ENCODE measurements at places on chromosomes 2 and 18. TPM values are rescaled to one million over a fixed set of nuclear protein-coding genes. Genes with fewer than 3 reads are reported as not detected.

GRCh38 chr2:20635113-20635510 is 15.8 kb downstream of the HS1BP3 start:
- no peak for DNase-seq

ZC3H6 gene
- total RNA-seq: 10.9 TPM

GRCh38 chr2:168573128-168573903 is 117.2 kb downstream of the CERS6 start:
- no peak for DNase-seq

PROKR1 gene
- 0.24 TPM for total RNA-seq

DNA sequence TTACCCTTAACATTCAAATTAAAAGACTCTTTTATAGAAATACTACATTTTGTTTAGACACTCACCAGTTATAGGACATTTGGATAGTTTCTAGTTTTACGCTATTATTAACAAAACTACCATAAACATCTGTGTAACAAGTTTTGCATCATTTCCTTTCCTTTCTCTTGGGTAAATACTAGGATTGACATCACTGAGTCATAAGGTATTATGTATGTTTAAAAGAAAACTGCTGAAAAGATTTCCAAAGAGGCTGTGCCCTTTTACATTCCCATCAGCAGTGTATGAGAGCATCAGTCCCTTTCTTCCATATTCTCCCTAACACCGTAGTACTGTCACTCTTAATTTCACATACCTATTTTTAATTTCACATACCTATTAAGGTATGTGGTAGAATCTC is 130.6 kb downstream of the USP34 start:
- DNase-seq: no peak

WNT10A gene
- total RNA-seq: 1.5 TPM

GRCh38 chr2:27973592-27973991 is 83.1 kb downstream of the BABAM2 start:
- no peak for DNase-seq

ASXL3 gene
- total RNA-seq: 15.4 TPM

DNA sequence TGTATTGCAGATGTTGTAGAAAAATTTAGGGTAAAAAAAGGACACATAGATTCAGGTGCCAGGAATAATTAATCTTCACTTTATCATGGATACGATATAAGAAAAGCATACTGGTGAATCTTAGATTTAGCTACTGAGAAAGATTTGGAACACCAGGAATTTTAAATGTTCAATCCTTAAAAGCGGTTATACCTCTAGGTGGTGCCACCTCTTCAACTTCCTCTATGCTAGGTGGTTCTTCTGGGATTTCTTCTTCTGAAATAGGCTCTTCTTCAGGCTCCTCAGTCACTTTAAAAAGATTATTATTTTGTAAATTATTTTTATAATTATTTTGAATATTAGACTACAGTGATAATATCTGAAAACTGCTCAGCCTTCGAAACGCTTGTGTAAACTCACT is 133.1 kb downstream of the TTN start:
- DNase-seq: no peak

DNA sequence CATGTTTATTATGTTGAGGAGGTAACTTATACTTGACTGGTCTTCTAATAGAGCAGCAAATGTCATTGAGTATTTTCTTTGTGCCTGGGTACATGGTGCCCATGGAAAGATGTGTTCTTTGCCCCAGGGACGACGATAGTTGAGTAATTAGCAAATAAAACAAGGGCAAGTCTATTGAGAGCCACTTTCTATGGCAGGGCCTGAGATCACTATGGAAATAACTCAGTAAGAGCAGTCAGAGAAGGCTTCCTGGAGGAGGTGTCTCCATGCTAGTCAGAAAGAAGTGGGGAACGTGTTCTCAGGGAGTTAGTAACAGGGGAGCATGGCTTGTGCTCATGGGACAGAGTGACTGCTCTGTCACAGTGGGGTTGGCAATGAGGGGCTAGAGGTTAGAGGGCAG is 28.6 kb downstream of the CTIF start:
- no peak for DNase-seq

DNA sequence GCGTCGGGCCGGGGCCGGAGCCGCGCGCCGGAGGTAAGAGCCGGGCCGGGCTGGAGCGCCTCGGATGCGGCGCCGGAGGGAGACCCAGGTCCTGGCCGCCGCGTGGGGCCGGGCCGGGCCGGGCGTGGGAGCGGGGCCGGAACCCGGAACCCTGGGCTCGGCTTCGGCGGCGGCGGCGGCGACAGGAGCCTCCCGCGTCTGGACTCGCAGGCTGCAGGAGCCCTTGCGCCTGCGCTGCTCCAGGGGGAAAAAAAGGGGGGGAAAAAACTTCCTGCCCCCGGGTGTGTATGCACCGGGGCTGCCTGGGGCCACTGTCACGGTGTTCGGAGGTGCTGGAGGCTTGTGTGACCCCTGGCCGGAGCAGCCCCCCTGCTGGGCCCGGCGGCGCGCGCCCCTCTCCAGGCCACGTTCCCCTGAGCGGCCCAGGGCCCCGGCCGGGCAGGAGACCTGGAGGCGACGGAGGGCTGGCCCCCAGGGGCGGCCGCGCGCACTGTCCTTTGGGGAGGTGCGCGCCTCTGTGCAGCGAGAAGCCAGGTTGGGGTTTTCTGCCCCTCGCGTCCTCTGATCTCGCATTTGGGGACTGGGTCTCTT is 864 bp downstream of the KLHL29 start:
- DNase-seq: no peak

DNA sequence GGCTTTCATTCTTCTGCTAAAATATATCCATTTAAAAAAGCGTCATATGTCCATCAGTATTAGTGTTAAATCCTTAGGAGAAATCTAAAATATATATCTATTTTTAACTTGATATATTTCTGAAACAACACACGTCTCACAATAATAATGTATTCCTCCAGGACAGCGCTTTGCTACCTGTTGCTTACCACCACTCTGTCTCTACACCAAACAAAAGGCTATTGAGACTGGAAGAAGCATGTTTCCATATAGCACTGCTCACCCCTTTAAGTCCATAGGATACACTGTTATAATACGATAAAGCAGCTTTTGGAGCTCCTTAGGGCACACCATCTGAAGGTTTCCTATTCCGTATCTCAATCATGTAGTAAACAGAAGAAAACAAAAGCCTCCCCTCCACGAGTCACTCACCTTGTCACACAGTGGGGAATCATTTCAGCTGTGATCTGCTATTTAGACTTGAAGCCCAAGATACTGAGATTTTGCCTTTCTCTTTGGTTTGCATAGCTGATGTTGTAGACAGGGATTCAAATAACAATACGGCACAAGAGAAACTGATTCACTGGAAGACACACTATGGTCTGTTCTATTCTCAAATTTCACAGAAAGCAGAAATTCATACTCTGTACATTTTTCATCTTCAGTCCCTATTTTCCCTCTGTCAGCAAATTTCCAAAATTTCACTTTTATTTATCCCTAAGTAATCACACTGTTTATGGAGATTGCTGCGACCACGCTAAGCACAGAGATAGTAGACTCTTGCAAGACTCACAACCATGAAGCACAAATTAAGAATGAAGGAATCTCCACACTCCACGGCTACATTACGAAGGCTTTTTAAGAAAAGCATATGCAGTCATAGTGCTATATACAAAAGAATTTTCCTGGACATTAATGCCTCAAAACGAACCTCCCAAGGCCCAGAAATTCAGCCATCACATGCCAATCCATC is 187.1 kb downstream of the TCF4 start:
- DNase-seq: no peak

SIX3 gene
- total RNA-seq: 0.19 TPM

DNA sequence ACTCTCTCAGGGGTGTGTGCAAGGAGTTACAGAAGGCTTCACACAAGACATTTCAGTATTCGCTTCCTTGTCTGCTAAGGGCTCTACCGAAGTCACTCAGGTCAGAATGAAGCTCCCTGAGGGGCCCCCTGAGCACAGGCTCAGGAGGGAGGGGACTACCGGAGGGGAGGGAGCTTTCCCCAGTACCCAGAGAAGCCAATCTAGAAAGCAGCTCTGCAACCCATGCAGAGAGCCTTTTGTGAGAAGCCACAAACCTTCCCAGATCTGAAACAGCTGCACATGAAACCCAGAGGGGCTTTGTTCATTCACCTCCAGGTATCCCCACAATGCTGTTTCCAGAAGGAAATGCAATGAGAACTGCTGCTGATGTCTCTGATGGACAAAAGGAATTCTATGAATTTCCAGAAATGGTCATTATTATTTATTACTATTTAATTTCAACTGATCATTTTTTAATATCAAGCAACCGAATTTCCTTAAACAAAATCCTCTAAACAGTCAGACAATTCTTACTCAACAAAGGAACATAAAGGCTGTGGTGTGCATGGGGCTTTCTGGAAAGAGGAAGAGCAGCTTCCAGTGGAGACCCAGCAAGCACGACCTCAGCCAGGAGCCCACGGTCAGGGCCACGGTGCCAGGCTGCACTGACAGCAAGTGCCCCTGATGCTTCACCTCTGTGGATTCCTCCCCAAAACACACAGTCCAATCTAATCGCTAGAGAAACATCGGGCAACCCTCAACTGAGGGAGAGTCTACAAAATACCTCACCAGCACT is 42.0 kb downstream of the NDUFA10 start:
- no peak for DNase-seq

DNA sequence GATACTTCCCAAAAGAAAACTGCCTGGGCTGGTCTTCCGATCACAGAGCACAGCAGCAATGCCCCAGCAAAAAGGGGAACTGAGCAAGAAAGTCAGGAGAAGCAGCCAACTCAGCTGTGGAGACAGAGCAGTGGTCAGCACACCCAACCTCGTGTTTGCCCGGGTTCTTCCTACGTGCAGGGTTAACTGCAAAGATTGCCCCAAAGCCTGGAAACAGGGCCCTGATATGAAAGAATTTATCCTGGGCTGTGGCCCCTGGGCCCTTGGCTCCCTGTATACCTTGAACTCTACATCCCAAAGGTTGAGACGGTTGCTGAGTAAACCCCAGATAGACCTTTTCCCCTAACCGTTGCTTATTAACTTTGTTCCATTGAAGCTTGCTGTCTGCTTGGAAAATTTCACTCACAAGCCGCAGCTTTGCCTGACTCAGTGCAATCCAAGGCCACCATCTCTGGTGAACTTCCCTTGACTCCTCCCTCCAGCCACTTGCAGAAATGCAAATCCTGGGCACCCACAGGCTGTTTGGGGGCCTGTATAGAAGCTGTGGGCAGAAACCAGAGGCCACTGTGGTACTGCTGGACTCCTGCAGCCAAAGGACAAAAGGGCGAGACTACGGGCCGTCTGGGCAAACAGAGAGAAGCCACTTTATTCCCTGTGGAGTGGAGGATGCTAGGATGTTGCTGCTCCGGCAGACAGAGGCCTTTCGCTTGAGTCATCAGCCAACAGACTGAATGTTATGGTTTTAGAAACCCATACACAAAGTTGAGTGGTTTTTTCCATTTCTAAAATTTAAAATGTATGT is 18.2 kb downstream of the NRP2 start:
- DNase-seq: peak; percentile 30

- DNase-seq: peak; percentile 26
Measured at GRCh38 chr2:158818511-158818910, 23.4 kb downstream of the DAPL1 start.

DNA sequence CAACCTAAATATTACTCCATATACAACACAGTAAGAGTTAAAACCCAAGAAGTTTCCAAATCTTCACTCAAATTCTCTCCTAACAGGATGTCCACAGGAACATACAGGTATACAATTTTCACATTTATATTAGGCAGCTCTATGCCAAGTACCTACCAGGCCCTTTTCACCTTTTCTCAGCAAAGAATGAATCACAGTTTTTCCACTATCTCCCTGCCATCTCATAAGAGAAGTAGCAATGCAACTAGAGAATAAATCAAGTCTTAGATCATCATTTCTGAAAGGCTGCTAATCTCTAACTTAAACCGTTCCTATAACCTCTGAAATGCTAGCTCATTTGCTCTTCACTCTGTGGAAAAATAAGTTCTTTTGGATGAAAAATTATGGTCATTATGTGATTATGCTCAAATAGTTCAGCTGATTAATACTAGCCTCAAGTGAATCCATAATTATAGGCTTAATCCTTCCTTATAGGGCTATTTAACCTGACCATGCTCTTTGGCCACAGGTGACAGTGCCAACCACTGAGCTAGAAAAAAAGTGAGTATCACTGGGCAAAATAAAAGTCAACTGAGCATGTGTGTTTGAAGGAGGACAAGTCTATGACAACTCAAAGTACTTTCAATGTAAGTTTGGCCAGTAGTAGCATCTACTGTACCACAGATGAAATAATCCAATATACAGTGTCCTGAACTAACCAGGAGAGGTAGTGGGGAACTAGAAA is 79.7 kb downstream of the COBLL1 start:
- no peak for DNase-seq

- DNase-seq: no peak
Measured at GRCh38 chr18:55748227-55748738, 160.3 kb upstream of the TCF4 start.

DNA sequence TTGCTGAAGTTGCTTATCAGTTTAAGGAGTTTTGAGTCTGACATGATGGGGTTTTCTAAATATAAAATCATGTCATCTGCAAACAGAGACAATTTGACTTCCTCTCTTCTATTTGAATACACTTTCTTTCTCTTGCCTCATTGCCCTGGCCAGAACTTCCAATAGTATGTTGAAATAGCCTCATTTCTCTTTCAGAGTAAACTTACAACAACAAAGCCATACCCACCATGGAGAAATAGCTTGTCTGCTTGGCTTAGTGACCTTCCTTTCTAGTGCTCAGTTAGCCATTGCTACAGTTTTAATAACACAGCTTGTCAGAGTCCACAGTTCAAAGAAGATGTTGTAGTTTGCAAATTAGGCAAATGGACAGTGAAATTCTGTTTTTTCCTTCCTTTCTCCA is 228.0 kb downstream of the ETAA1 start:
- no peak for DNase-seq

DNA sequence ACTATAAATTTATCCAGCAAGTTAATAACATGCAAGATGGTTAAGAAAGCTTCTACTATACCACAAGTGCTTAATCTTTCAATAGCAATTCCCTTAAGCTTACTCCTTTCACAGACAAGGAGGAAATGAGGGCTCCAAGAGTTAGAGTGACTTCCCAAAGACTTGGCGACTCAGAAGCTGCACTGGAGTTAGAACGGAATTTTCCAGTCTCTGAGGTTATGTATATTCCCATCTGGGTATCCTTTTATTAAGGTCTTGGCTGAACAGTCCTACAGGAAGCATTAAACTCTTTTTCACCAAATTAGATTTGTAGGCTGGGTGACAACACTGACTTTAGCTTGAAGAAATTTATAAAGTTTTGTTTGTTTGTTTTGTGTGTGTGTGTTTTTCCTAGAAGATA is 256.9 kb upstream of the DPP10 start:
- no peak for DNase-seq

- DNase-seq: peak; percentile 9
Measured at GRCh38 chr2:128489526-128490273, 171.0 kb upstream of the HS6ST1 start.

MYL12B gene
- total RNA-seq: 255 TPM

Measured in testis (tissue), 5 donors.